ENCODE measurements at places on chromosomes 2 and 18. TPM values are rescaled to one million over a fixed set of nuclear protein-coding genes. Genes with fewer than 3 reads are reported as not detected.

- H3K4me3 ChIP-seq, result no peak overlapping the region
- H3K27ac ChIP-seq, result no peak overlapping the region
- DNase-seq, result no peak
- H3K4me1 ChIP-seq, result peaks cover 4% of the 10 kb centered on the region
- peaks cover 3% of the 10 kb centered on the region for H3K36me3 ChIP-seq
These were observed 138.9 kb downstream of the HAUS1 start for GRCh38 chr18:46243095-46243494.

Gene CNRIP1
- 39.7 TPM for total RNA-seq

DNA sequence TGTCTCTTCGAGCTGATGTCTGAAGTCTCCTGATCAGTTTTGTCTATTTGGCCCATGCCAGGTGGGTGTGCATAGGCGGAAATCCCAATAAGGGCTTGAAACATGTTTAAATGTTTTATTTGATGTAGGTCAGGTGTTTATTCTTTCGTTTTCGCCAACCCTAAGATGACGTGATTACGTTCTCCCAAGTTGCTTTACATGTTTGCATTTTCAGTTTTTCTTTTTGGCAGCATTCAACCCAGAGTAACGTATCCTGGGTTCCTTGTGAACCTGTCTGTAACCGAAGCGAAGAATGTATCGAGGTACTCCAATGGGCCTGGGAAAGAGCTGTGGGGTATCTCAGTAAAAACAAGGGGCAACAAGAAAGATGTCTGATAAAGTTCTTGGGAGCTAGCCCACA, 3.1 kb downstream of the ALPK2 start:
- no peaks in the 10 kb centered on the region for H3K4me1 ChIP-seq
- no peak overlapping the region for H3K27ac ChIP-seq
- no peak overlapping the region for H3K4me3 ChIP-seq

DNA sequence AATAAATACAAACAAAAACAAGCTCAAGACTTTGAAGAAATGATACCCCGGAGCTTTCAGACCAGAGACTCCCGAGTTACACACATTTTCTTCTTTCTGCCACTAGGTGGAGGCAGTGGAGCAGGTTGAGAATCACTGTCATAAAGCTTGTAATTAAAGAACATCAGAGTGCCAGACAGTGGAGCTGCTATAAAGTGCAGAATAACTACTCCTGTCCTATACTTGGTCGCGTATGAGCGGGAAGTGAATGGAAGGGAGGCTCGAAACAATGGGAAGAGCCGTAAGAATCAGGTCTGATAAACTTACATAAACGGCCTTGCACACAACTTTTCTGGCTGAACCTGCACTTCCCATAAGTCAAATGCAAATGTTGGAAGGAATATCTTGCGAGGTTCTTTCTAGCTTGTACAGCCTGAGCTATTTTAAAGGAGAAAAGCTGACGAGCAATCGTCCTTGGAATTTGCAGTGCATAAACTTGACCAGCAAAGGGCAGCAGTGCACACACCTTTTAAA, 189.0 kb downstream of the RPIA start:
- H3K27ac ChIP-seq, result no peak overlapping the region
- DNase-seq, result no peak
- H3K4me1 ChIP-seq, result no peaks in the 10 kb centered on the region
- no peaks in the 10 kb centered on the region for H3K36me3 ChIP-seq
- H3K4me3 ChIP-seq, result peak overlapping the region; percentile 32

DNA sequence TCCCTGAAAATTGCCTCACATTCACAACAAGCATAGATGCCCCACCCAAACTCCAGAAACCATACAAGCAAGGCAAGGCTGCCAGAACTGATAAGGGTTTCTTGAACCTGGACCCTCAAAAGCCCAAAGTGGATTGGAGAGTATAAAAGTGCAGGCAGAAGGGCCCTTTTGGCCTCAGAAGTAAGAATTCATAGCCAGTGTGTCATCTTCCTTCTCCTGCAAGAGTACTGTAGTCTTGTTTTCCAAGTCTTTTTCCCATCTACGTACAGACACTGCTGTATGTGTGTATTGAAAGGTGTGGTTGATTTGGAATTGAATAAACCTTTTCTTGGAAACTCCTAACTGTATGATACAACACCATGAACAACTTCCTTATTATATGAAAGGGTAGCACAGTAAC, 46.8 kb downstream of the ZC3H15 start:
- H3K27ac ChIP-seq, result no peak overlapping the region
- no peaks in the 10 kb centered on the region for H3K27me3 ChIP-seq
- no peak for DNase-seq
- H3K4me3 ChIP-seq, result no peak overlapping the region
- H3K4me1 ChIP-seq, result peaks cover 11% of the 10 kb centered on the region

DNA sequence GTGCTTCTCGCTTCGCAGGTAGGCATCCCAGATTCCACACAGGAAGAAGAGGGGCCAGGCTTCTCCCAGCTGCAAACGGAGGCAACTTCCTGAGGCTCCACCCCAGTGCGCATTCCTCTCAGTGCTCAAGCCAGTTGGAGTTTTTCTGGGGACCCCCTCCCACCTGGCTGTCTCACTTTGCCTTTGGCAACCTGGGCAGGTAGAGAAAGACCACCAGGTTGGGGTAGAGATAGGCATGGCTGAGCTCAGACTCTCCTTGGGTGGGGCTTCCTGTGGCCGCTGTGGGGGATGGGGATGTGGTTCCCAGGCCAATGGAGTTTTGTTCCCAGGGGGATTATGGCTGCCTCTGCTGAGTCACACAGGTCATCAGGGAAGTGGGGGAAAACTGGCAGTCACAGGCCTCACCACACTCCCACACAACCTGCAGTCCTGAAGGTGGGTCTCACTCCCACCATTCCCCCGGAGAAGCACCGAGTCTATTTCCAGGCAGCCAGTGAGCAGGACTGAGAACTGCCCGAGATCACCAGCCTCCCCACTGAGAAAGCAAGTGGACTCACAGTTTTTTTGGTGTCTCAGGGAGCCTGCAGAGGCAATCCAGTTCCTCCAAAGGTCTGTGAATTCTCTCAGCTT, 38.1 kb downstream of the SLC39A10 start:
- no peak for DNase-seq
- no peaks in the 10 kb centered on the region for H3K4me1 ChIP-seq
- H3K27ac ChIP-seq, result no peak overlapping the region
- H3K4me3 ChIP-seq, result no peak overlapping the region
- no peaks in the 10 kb centered on the region for H3K27me3 ChIP-seq

DNA sequence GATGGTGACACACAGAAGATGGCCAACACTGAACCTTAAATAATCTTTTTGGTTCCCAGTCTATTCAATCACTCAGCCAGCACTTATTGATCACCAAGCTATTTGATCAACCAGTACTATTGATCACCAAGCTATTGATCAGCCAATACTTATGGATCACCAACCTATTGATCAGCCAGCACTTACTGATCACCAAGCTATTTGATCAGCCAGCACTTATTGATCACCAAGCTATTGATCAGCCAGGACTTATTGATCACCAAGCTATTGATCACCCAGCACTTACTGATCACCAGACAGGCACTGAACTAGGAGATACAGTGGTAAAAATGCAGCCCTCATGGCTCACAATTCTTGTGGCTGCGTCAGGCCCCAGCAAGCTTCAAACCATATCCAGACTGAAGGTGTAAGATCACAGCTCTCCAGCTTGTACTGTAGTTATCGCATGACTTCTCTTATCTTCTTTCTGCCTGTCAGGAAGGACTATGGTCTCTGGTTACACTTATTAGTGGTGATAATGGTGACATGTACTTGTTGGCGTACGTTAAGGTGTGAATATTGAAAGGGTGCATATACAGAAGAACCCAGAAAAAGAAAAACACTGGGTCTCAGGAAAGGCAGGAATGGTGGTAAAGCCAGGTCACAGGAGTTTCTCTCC, 18.4 kb upstream of the B3GNT2 start:
- H3K4me3 ChIP-seq, result no peak overlapping the region
- H3K27ac ChIP-seq, result no peak overlapping the region

GRCh38 chr2:147511491-147511948, 333.3 kb upstream of the ACVR2A start:
- no peak overlapping the region for H3K4me3 ChIP-seq
- H3K4me1 ChIP-seq, result no peaks in the 10 kb centered on the region
- no peak overlapping the region for H3K27ac ChIP-seq
- no peaks in the 10 kb centered on the region for H3K27me3 ChIP-seq
- DNase-seq, result no peak

Gene COA5
- 29.8 TPM for total RNA-seq

Gene MEP1B
- total RNA-seq, result not detected

DNA sequence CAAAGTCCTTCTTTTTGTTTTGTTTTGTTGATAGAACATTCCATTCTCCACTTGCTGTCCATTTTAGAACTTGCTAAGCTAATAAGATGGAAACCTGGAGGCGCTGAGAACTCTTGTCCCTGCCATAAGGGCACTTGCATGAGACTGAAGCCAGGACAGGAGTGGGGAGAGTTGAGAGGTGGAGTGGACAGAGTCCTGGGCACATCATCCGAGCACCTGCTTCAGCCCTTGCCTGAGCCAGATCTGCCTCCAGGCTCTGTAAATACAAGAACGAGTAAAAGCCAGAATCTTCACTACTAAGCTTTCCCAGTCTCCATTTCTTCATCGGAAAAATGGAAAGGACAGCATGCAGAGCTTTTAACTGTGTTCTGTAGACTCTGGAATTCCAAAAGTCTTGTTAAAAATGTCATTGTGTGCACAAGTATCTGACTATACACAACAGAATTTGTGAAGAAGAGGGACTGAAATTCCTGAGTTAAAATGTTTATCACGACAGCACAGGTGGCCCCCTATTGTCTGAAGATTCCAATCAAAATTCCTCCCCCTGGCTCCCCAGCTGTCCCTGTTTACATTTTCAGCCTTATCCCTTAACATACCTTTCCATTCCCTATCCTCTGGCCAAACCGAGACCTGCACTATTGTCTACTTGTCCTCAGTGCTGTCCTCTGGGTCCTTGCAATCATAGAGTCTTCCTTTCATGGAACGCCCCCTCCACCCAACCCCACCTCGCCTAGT, 498.2 kb upstream of the TNP1 start:
- H3K4me1 ChIP-seq, result peaks cover 46% of the 10 kb centered on the region
- H3K4me3 ChIP-seq, result no peak overlapping the region
- no peak for DNase-seq
- H3K27me3 ChIP-seq, result no peaks in the 10 kb centered on the region

DNA sequence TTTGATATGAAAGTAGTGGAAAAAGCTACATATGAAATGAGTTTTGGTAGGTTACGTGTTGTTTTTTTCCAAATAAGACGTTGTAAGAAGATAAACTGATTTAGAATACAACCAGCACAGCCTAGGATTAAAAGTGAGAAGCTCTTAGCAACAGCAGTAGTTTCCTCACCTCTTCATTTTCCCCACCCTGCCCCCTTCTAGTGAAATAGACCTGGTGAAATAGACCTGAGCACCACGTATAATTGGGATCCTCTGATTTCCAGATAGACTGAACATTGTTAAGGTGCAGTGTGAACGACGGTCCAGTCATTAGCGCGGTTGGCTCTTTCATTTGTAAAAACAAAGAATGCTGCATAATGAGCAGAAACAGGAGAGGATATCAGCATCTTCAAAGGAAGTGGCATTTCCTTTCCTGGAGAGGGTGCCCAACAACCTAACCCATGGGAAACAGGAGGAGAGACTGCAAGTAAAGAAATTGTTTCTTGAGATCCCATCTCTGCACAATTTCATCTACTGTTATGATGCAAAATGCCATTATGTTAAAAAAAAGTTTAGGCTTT, 114.3 kb downstream of the FIGN start:
- H3K4me3 ChIP-seq, result no peak overlapping the region
- no peak for DNase-seq
- H3K4me1 ChIP-seq, result peaks cover 20% of the 10 kb centered on the region
- H3K36me3 ChIP-seq, result no peaks in the 10 kb centered on the region

DNA sequence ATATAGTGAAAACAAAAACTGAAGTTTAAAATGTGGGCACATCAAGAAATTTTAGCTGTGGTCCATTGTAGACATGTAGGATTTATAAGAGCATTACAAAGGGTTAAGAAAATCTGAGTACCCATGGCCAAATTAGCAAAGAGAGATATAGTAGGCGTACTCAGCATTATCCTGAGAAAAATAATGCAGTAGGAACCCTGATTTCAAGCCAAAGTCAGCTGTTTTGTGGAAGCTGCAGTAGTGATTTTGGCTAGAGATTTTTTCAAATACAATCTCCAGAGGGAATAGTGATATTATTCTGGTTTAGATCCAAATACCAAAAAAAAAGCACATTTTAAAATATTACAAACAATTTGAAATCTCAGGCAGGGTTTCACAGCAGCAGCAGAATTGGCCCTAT, 450.9 kb downstream of the FBXO15 start:
- no peaks in the 10 kb centered on the region for H3K36me3 ChIP-seq
- no peaks in the 10 kb centered on the region for H3K27me3 ChIP-seq
- H3K4me1 ChIP-seq, result no peaks in the 10 kb centered on the region
- no peak for DNase-seq
- H3K27ac ChIP-seq, result no peak overlapping the region

Gene TGFA
- 1.9 TPM for total RNA-seq

Gene FSHR
- not detected for total RNA-seq

DNA sequence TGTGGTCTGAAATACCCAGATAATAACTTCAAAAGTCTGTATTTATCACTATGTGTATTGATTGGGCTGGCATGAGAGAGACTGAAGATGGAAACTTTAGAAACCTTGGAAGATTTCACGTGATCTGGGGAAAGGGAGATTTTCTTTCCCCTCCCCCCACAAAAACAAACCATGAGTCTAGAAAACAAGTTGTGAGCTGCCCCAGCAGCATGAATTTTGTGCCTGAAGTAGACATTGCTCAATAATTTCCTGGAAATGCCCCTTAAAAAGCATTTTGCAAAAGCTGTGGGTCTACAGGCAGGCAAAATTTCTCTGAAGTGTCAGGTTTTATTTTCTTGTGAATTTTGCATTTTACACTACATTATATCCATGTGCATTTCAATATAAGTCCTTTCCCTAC, 101.8 kb downstream of the ETAA1 start:
- H3K36me3 ChIP-seq, result no peaks in the 10 kb centered on the region
- no peak for DNase-seq
- no peak overlapping the region for H3K27ac ChIP-seq
- no peaks in the 10 kb centered on the region for H3K27me3 ChIP-seq
- H3K4me1 ChIP-seq, result no peaks in the 10 kb centered on the region

DNA sequence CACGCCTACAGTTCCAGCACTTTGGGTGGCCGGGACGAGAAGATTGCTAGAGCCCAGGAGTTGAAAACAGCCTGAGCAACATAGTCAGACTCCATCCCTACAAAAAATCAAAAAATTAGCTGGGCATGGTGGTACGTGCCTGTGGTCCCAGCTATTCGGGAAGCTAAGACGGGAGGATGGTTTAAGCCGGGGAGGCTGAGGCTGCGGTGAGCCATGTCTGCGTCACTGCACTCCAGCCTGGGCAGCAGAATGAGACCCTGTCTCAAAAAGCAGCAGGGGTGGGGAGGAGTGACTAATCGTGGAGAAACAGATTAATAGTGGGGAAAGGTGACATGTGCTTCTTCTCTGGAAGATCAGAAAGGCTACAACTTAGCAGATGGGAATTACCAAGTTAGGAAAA, 58.1 kb upstream of the GPC1 start:
- no peak overlapping the region for H3K27ac ChIP-seq
- peaks cover 25% of the 10 kb centered on the region for H3K4me1 ChIP-seq
- H3K36me3 ChIP-seq, result no peaks in the 10 kb centered on the region
- no peaks in the 10 kb centered on the region for H3K27me3 ChIP-seq
- DNase-seq, result no peak
- no peak overlapping the region for H3K4me3 ChIP-seq

Gene C2orf81
- 1.9 TPM for total RNA-seq

Gene AQP12A
- not detected for total RNA-seq

GRCh38 chr2:20704886-20705285, 37.9 kb downstream of the GDF7 start:
- H3K27ac ChIP-seq, result no peak overlapping the region

Gene ZBTB7C
- total RNA-seq, result 9.6 TPM

Data from thoracic aorta (tissue), 2 donors.